ENCODE measurements at places on chromosomes 3 and 15.

- no peak for DNase-seq
These were observed 104.2 kb downstream of the THRB start for GRCh38 chr3:24390169-24391130.

GRCh38 chr15:51349156-51349844 lies 7.8 kb downstream of the GLDN start:
- no peak for DNase-seq

DNA sequence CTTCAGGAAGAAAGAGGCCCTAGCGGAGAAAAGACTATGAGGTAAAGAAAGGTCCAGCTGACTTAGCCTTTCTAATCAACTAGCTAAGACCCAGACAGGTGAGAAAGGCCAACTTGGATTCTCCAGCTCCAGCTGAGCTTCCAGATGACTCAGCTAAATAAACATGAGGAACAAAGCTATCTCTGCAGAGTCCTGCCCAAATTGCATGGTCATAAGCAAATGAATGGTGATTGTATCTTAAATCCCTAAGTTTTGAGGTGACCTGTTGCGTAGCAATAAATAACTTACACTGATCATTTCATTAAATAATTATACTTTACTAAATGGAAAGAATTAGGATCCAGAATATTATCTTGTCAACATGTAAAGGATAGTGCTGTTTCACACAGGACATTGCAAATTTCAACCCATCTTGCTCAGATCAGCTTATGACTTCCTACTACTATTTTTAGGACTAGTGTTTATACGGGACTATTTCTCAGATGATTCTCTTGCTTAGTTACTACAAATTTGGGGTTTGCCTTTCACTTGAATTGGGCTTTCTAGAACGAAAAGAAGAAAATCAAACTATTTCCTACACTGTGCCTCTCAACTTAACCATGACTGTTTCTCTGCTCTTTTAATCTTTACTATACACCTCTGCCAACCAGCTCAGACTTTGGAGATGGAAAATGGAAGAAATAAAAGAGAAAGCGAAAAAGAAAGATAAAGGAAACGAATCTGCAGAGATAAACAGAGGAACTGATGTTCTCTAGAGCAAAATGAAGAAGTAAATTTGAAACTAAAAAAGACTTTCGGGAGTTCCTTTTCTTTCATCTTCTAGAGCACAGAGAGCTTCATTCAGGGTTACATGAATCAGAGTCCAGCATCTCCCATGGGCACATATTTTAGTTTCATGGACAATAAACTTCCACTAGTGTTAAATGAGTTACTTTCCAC lies 6.6 kb upstream of the ADGRG7 start:
- DNase-seq, result peak; percentile 15

GRCh38 chr3:51712038-51712420 lies 5.2 kb downstream of the GRM2 start:
- no peak for DNase-seq

GRCh38 chr3:193903512-193903817 lies 232.5 kb upstream of the HES1 start:
- DNase-seq, result no peak

GRCh38 chr3:127768346-127769008 lies 53.8 kb downstream of the MGLL start:
- DNase-seq, result peak; percentile 97

GRCh38 chr15:88994286-88994685 lies 81.1 kb upstream of the MFGE8 start:
- peak; percentile 17 for DNase-seq

GRCh38 chr3:128426128-128426921 lies 40.4 kb downstream of the DNAJB8 start:
- DNase-seq, result peak; percentile 23

DNA sequence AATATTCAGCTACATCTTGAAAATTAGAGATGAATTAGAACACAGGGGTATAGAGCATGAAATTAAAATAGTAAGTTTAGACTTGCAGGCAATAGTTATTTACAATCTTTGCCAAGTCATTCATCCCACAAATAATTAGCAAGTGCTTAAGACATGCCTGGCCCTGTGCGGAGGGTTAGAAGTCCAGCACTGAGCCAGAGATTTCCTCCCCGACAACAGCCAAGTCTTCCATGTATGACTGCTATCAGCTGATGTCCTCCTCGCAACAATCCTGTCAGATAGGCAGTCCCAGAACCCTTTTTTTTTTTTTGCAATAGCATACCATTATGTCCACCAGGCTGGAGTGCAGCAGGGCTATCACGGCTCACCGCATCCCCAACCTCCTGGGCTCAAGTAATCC lies 14.6 kb downstream of the SIN3A start:
- no peak for DNase-seq

DNA sequence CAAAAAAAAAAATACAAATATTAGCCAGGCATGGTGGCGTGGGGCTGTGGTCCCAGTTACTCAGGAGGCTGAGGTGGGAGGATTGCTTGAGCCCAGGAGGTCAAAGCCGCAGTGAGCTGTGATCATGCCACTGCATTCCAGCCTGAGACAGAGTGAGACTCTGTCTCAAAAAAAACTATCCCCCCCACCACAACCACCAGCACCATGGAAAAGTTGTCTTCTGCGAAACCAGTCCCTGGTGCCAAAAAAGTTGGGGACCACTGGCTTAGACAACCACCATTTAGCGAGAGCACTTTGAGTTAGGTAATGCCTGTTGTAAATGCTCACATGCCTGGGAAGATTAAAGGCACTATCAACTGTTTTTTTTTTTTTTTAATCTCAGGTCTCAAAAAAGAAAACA lies 15.4 kb downstream of the ARHGAP31 start:
- no peak for DNase-seq

- peak; percentile 4 for DNase-seq
These were observed 162.4 kb downstream of the ADAMTSL3 start for GRCh38 chr15:83816124-83816883.

DNA sequence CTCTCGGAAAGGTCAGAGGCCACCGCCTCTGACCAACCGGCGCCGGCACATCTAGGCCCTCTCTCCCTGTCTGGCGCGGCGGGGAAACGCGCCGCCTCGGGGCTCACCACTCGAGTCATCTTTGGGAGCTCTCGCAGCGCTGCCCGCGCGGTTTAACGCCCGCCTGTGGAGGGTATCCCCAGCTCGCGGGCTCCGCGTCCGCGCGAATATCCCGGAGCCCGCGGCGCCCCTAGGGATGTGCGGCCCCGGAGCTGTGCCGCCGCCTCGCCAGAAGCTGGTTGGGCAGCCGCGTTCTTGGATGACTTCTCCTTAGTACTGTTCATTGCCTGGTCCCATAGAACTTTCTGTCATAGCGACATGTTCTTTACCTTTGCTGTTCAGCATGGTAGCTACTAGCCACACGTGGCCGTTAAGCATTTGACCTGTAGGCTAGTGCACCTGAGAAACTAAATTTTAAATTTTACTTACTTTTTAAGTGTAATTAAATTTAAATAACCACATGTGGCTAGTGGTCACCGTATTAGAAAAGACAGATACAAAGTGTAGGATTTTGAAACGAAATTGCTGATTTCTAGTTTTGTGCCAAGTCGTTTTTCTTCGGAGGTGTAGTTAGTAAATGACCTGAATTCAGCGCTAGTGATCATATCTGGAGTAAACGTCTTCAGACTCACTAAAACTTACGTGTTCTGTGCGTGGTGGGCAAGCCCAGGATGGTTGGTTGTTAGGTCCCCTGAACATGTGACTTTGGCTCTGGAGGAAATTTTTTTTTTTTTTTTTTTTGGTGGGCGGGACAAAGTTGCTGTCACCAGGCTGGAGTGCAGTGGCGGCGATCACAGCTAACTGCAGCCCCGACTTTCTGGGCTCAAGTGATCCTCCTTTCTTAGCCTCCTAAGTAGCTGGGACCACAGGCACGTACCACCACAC lies 835 bp downstream of the ARIH2 start:
- DNase-seq, result peak; percentile 53

DNA sequence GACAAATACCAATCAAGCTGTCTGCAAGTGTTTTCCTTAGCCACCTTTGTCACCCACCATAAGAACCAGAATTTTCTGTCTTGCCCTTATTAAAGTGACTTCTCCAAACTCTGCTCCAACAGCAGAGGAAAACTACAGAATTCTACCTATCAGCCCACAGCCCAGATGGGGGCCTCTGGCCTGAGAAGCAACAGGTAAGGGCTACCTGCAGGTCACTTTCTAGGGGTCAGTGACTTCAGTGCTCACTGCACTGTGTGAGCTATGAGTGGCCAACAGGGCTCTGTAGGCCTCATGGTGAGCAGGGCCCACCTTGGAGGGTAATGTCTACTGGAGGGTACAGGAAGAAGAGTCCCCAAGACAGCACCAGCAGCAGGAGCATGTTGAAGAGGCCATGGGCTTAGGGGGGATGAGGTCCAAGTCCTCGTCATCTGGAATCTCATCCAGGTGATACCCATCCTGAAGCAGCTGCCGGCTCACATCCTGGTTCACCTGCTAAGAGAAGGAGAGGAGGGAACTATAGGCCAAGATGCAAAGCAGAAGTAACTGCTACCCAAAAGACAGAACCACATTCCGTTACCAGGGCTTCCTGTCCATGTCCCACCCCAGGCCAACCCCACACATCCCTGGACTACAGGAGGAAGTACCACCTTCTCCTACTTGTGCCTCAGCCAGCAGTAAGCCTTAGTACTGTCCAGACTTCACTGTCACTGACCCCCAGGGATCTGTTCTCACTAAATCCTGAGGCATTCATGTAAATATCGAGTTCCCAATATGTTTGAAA lies 4.2 kb downstream of the FAM219B start:
- DNase-seq, result no peak

GRCh38 chr15:27956285-27956684 lies 142.8 kb downstream of the OCA2 start:
- DNase-seq, result no peak

- no peak for DNase-seq
These were observed 33.0 kb downstream of the PHLDB2 start for GRCh38 chr3:111892070-111892469.

GRCh38 chr3:189982321-189982945 lies 138.3 kb downstream of the P3H2 start:
- peak; percentile 19 for DNase-seq

- no peak for DNase-seq
These were observed 53.8 kb downstream of the HMG20A start for GRCh38 chr15:77474310-77474988.

DNA sequence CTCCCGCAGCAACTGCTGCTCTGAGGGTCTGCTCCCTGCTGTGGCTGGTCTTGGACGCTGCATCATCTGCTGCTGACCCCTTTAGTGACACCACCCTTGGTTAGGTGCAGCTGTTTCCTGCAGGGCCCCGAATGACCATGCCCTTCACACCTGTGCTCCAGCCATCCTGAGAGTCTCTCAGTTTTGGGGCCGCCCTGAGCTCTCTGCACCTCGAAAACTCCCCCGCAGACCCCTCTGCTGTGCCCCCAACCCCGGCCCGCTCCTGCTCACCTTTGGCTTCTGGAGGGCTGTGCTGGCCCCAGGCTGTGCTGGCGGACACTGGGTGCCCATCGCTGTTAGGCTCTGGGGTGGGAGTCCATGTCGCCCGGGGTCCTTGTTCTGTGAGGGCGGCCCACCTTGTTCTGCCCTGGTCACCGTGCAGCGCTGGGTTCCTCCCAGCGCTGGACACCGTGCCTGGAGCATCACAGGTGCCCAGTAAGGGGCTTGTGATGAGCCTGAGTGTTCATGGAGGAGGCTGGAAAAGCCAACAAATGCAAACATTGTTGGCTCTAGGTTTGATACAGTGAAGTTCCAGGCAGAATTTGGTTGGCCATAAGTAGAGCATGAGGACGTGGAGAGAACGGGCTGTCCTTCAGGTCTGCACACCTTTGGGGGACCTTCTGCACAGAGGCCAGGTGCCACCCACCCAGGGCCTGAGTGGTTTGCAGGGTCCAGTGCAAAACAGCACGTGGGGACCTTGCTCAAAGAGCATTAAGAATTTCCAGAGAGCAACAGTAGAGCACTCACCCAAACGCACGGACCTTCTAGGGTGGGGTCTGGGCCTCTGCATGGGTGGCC lies 12.3 kb downstream of the ABTB1 start:
- no peak for DNase-seq

- DNase-seq, result no peak
These were observed 21.3 kb upstream of the DGKG start for GRCh38 chr3:186383026-186383993.

DNA sequence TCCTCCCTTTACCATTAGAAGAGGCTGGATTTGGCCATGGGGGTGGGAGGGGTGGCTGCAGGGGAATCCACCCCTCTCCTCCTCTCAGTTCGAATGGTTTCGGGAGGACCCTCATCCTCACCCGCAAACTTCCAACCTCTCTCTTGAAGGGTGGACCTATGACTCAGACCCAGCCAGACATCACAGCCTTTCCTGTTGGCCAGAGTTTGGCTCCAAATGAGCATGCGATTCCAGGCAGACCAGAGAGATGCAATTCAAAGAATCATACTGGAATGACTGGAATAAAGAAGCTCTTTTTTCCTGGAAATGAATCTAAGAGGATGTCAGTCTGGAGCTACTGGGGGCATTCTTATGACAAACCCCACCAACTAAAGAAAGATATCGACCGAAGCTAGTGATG lies 516.7 kb upstream of the MDFIC2 start:
- DNase-seq, result peak; percentile 89

DNA sequence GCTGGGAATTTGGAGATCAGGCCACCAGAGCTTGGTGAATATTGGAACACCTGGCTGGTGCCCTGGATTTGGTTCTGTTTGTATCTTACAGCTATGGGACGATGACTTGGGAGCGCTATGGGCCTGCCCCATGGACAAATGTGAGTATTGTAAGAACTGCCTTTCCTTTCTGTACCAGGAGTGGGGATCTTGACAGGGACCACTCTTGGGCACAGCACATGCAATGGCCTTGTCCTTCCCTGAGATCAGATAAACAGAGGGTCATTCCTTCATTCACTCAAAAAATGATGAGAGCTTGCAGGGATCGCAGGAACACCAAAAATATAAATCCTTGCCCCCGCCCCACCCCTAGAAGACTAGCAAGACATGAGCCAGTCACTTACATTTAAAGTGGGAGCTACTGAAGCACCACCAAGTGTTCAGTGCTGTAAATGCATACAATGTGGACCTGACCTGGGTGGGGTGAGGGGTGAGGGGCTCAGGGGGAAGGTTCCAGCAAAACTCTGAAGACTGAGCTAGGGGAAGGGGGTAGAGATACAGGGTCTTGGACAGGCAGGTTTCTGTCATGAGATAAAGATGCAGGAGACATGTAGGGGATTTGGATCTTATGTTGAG lies 2.7 kb upstream of the CRELD1 start:
- DNase-seq, result peak; percentile 31

GRCh38 chr3:39127269-39127907 lies 19.9 kb downstream of the TTC21A start:
- no peak for DNase-seq

- DNase-seq, result no peak
These were observed 104.9 kb downstream of the RORA start for GRCh38 chr15:61124195-61124594.

DNA sequence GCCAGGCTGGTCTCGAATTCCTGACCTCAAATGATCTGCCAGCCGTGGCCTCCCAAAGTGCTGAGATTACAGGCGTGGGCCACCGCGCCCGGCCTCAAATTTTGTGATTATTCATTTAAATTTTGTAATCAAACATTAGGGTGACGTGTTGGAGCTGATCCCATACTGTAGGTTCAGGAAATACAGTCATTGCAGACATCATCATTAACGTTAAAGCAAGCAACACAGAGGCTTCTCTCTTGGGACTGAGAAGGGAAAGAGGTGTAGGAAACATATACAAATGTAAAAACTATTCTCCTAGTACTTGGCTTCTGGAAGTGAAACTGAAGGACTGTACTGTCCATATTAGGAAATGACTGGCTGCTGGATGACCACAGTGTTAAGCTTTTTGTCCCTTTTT lies 11.1 kb upstream of the ARID3B start:
- DNase-seq, result peak; percentile 84

- DNase-seq, result peak; percentile 64
These were observed 65.3 kb downstream of the FAIM start for GRCh38 chr3:138673641-138674530.

- no peak for DNase-seq
These were observed 254.5 kb downstream of the NEK10 start for GRCh38 chr3:27114684-27115083.
